Right forelimb (tissue), 1 donor: ENCODE measurements at places on chromosomes 7 and 10.

DNA sequence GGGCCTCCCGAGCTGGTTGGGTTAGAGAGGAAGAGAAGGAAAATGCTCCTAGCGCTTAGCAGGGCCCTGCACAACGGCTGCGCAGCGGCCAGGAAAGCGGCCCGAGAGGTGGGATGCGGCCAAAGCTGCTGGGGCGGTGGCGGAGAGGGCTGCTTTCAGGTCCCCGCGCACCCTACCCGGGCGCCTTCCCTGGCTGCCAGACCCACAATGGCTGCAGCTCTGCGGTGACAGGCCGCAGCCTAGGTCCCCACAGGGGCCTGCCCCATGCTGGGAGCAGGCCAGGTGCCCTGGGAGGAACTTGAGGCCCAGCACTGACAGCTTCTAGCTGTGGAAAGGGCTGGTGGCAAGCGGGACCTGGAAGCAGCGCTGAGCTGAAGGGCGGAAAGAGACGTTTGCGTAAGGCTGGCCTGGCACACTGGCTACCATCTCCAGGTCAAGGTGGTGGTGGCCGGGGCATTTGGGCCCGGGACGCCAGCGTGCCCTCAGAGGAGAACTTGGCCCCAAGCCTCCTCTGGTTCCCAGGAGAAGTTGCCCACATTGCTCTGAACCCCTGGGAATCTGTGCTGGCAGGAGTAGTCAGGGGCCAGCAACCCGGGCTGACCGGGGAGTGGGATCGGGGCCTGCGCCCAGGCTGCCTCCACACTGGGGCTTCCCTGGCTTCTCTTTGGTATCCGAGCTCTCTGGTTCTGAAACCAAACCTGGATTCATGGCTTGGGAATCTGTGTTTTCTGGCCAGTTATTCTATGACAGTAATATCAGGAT lies 72.9 kb upstream of the ZNF804B start:
- DNase-seq = no peak

GRCh38 chr7:140022582-140023211 lies 40.1 kb downstream of the PARP12 start:
- no peak for DNase-seq

GRCh38 chr10:43385412-43386004 lies 14.1 kb downstream of the FXYD4 start:
- DNase-seq = no peak

DNA sequence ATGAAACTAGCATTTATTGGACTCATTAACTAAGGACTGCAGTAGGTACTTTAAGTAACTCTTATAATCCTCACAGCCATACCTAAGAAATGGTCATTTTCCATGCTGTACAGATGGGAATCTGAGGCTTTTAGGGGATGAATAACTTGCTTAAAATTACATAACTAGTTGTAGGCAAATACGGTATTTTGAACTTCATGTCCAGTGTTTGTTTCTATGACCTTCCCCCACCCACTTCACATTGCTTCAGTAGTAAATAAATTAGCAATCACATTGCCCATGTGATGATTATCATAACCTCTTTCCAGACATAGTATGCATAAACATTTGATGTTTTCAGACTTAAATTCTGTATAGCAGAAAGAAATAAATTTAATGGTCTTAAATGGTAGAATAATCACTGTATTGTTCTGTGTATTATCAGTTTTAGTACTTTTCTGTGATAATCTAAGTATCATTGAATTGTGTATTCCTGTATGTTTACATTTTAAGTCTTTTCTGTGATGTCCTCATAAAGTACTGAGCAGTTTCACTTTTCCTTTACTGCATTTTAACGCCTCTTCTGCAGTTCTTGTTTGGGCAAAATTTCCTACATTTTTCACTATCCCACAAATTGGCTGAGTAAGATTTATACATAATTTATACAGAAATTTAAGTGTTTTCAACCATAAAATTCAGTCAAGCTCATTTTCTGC lies 48.3 kb downstream of the ANKIB1 start:
- DNase-seq = no peak

- no peak for DNase-seq
Measured at GRCh38 chr7:1864161-1864940, 194.3 kb downstream of the ELFN1 start.
